ENCODE measurements at places on chromosomes 11 and 22.

DNA sequence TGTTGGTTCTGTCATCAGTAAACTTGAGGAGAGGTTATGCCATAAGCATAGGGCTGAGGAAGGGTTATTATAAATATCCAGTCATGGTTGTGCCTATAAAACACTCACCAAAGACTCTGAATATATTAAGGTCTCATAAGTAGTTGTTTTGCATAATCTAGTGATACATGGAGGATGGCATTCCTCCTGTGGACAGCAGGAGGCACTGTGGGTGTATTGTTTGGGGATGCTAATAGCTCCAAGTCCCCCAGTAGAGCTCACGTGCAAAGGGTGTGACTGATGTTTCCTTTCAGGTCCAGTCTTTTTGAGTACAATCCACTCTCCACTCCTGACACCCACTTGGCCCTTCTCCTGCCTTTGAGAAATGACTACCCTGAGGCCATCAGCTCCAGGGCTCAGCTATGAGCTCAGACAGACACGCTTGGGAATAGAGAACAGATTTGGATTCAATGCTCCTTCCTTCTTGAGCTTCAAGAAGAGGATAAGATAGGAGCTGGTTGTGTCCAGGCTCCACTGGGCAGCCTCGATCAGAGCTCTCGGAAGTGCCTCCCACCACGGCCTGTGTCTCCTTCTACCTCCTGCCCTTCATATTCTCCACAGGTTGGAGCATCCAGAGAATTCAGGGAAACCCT lies 85.2 kb upstream of the IGLL5 start:
- no peak for DNase-seq

DNA sequence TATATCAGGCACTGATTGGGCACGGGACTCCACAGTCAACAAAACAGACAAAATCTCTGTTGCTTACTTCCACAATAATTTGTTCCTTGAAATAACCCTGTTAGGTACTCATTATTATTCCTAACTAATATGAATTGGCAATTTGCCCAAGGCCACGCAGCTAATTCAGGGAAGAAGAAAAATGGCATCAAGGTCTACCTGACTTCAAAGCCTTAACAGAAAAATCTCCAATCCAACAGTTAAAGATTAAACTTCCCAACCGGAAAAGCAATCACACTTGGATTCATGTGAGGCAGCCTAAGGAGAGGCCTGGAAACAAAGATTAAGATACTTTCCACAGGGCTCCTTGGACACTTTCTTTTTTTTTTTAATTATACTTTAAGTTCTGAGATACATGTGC lies 68.9 kb downstream of the PRCP start:
- no peak for DNase-seq

- no peak for DNase-seq
Observed at GRCh38 chr11:6771926-6772893, at the start of gene OR2AG2. Gene OR2AG2, minus strand, starts transcription at chr11:6771976. Its CDS starts 3,019 bp downstream, at chr11:6768957.

GRCh38 chr11:45098929-45099328 lies 47.5 kb upstream of the PRDM11 start:
- DNase-seq: no peak

- DNase-seq: no peak
Observed at GRCh38 chr22:49957826-49958365, 2.7 kb upstream of the PIM3 start.

GRCh38 chr22:42272431-42272999 lies 2.1 kb upstream of the TCF20 start:
- no peak for DNase-seq

DNA sequence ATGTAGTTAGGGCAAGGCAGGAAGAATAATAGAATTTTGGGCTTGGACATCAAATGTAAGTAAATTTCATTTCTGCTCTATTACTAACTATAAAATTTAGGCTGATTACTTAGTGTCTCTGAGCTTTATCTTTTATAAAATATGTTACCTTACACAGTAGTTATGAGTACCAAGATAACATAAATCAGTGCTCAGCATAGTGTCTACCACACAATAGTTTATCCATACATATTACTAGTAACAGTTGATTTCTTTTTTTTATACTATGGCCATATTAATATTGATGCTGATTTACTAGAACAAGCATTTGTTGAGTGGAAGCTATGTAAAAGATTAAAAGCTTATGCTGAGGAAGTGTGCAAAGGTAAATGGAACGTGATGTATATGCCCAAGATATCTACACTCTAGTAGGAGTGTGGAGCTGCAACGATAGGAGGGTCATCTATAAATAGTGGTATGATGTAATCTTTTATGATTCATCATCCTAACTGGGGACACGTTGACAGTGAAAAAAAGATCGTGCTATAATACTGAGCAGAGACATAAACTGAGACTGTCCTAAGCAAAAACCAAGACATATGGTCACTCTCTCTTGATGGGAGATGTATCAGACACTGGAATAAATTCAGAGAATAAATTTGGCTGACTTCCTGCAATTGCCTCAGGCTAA lies 8.7 kb upstream of the SLC5A12 start:
- DNase-seq: peak; percentile 18

DNA sequence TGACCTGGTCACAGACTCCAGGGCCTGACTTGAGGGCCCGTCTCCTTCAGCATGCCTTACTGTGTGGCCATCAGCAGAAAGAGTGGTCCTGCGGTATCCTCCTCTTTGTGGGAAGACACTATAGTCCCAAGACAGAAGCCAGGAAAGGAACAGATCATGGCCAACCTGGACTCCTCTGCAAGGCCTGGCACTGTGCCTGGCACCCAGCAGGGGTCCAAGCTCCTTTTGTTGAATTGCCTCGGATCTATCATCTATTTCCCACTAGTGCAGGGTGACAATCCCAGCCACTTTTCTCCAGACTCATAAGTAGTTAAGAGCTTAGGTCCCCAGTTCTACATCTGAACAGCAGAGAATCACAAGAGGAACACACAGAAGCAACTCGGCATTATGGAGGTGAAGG lies 27.0 kb downstream of the DSCAML1 start:
- no peak for DNase-seq

- DNase-seq: no peak
Observed at GRCh38 chr11:5335170-5335569, 8.2 kb downstream of the OR51B5 start.

DNA sequence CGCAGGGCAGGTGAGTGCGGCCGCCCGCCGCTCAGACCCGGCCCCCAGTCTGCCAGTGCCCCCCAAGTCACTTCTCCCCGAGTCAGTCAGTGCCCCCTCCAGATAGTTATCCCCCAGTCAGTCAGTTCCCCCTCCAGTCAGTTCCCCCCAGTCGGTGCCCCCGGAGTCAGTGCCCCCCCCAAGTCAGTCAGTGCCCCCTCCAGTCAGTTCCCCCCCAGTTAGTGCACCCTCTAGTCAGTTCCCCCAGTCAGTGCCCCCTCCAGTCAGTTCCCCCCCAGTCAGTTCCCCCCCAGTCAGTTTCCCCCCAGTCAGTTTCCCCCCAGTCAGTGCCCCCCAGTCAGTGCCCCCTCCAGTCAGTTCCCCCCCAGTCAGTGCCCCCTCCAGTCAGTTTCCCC lies 411 bp downstream of the PPP6R2 start:
- DNase-seq: no peak

- DNase-seq: no peak
Observed at GRCh38 chr22:19354201-19354600, 62.7 kb upstream of the CLTCL1 start.

- DNase-seq: no peak
Observed at GRCh38 chr11:75735181-75735845, 17.7 kb downstream of the MOGAT2 start.

DNA sequence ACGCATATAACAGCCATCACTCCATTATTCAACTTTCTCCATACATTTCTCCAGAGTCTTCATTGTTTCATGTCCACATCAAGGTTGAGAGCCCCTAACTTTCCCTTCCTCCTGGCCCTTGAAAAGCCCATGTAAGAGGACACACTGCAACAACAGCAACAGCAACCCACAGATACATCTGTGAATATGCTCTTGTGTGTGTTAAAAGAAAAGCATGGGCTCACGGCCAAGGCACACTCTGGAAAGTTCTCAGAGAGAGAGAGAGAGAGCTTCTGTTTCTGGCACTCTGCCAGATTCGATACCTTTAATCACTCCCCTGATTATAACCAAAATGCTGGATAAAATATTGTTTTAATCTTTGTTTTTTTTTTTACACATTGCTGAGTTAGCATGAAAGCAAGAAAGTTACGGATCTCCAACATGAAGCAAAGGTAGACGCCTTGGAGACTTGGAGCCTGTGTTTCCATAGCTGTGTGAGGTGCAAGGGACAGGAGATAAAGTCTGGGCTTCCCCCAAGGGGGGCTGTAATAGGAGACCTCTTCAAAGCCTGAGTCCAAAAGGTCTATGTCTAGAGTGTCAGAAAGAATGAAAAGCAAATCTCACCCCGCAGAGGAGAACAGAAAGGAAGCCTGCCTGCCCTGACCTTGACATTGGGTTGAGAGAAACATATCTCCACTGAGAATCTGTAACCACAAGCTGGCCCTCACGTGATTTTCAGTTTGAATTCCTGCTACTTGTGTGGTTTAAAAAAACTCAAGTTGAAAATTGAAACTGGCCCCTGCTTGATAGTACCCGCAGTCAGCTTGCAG lies 33.7 kb upstream of the MPPED1 start:
- DNase-seq: peak; percentile 30

GRCh38 chr22:31953261-31953660 lies 8.9 kb downstream of the YWHAH start:
- DNase-seq: no peak

DNA sequence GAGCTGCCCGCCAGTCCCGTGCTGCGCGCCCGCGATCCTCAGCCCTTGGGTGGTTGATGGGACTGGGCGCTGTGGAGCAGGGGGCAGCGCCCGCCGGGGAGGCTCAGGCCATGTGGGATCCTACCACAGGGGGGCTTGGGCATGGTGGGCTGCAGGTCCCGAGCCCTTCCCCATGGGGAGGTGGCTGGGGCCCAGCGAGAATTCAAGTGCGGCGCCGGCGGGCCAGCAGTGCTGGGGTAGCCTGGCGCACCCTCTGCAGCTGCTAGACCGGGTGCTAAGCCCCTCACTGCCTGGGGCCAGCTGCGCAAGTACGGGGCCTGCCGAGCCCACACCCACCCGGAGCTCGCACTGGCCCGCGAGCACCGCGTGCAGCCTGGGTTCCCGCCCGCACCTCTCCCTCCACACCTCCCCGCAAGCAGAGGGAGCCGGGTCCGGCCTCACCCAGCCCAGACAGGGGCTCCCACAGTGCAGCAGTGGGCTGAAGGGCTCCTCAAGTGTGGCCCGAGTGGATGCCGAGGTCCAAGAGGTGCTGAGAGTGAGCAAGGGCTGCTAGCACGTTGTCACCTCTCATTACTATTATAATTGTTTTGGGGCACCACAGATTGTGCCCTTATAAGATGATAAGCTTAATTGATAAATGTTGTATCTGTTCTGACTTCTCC lies 333.2 kb downstream of the CASP12 start:
- DNase-seq: no peak
